Stimulated activated naive CD8-positive, alpha-beta T cell treated with anti-CD3 and anti-CD28 coated beads, Interleukin-15, Interleukin-2, amounts not matched to agents 100 U/mL and 50 U/mL, for 24 hours (primary cell): ENCODE measurements at places on chromosomes 16 and 17.

- DNase-seq = no peak
Measured at GRCh38 chr16:75727221-75727620, 931 bp upstream of the CPHXL start.

DNA sequence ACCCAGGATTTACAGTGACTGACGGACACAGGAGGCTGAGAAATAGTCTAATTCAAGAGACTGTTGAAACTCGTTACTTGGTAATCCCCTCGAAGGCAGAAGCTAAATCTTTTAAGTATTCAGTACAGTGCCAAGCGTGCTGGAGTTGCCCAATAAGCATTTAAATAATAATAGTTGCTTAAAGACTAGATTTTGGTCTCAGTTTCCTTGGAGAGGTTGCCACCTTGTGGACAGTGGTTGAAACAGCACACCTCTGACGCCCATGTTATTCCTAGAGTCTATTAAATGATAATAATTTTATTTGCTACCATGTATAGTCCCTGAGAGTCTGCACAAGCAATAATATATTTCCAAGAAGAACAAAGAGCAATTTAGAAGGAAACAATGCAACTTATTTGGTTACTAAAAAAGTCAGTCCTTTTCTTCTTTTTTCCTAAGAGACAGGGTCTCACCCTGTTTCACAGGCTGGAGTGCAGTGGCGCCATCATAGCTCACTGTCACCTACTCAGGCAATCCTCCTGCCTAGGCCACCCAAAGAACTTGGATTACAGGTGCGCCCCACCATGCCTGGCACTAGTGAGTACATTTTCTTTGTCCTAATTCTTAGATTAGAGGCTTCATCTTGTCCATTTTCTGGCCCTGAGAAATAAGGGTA, 138.0 kb upstream of the NUDT7 start:
- DNase-seq = peak; percentile 24

GRCh38 chr17:57622683-57623433, 122.2 kb downstream of the CCDC182 start:
- peak; percentile 42 for DNase-seq

DNA sequence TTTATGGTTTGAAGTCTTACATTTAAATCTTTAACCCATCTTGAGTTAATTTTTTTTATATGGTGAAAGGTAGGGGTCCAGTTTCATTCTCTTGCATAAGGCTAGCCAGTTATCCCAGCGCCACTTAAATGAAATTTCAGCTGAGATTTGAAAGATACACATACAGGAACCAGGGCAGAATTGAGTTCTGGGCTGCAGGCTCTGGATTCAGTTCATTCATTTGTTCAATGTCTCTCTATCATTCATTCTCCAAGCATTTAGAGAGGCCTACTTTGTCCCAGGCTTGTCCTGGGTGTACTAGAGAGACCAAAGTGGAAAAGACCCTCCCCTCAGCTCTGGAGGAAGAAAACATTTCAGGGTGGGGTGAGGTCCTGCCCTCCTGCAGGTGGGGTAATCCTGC, 577 bp upstream of the TRIM72 start:
- no peak for DNase-seq

- DNase-seq = no peak
Measured at GRCh38 chr17:82103553-82104451, 5.8 kb upstream of the FASN start.

- DNase-seq = no peak
Measured at GRCh38 chr16:58128711-58129096, 477 bp downstream of the CFAP20 start.

GRCh38 chr17:13776027-13776551, 174.4 kb upstream of the HS3ST3A1 start:
- DNase-seq = no peak

GRCh38 chr16:16033208-16033717, 83.8 kb downstream of the ABCC1 start:
- DNase-seq = no peak

GRCh38 chr17:82872591-82873520, 33.0 kb upstream of the ZNF750 start:
- no peak for DNase-seq

DNA sequence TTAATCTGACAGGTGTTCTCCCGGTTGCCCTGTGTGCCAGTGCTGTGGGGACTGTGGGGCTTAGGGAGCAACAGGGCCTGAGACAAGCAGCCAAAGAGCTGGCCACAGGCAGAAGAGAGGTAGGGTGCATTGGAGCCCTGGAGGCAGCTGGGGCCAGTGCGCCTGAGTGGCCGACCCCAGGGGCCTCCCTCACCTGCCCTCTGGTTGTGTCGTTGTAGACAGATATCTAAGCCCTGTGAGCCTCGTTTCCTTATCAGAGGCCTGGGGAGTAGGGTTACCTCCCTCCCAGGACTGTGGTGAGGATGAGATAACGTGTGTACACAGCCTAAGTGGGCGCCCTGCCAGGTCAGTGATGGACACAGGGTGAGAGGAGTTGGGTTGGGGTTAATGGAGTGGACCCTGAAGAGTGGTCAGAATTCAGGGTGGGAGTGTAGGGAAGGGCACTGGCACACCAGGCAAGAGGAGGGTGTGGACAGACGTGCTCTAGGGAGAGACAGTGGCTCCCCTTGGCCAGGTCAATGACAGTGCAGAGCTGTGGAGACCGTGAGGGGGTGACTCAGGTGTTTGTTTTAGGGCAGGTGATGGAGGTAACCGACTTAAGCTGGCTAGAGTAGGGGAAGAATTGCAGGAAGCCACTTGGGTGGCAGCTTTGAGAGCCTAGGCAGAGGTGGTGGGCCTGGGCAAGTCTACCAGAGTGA, 3.4 kb downstream of the NARF start:
- no peak for DNase-seq

DNA sequence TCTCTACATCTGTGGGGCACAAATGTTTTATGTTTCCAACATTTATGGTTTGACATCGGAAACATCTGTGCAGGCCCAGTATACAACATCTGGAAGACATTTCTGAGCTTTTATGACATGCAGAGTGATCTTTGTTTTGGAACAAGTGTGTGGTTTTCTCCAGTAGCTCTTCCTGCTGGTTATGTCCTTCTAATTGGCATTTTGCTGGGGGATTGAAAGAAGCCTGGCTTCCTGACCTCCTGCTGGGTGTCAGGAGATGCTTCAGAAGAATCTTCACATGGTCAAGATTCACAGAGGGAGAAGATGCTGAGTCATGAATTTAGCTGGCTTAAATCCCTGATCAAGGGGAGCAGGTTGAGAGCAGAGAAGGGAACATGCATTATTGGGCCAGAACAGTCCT, 279.5 kb upstream of the MYOCD start:
- no peak for DNase-seq

- DNase-seq = no peak
Measured at GRCh38 chr17:64345689-64346376, 44.8 kb downstream of the PECAM1 start.

GRCh38 chr16:55655381-55655896, 349 bp upstream of the SLC6A2 start:
- no peak for DNase-seq

DNA sequence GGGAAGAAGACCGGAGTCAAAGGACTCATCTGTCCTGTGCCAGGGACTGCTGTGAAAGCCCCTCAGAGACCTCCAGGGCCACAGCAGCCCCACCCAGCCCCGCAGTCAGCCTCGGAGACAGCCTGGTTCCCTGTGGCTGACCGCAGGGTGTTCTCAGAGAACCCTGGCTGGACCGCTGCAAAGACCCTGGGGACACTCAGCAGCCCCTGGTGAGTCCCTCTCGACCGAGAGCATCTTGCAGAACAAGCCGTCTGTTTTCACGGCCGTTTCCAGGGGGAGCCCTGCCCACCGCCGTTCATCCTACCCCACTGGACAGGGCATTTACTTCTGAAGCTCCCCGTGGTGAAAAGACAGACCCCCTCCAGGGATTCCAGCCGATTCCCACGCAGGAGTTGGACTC, 10.3 kb downstream of the UBALD1 start:
- no peak for DNase-seq

DNA sequence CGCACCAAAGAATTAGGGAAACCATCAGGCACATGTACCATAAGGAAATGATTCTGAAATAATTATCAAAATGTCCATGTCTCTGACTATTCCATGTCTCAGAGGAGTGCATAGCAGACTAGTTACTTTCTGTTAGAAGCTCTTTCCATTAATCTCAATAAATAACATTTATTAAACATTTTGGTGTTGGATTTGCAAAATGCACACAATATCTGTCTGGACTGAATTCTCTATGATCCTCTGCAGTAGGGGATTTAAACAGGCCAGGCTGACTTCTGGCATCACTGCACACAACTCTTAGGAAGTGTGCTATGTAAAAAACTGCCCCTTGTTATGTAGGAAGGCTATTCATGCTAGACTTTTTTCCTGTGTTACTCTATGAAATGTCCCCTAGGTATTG, 283.3 kb upstream of the CDH5 start:
- DNase-seq = no peak

GRCh38 chr16:10685709-10686108, 9.0 kb downstream of the TEKT5 start:
- no peak for DNase-seq

- DNase-seq = no peak
Measured at GRCh38 chr16:26649381-26650045, 417.2 kb upstream of the C16orf82 start.

DNA sequence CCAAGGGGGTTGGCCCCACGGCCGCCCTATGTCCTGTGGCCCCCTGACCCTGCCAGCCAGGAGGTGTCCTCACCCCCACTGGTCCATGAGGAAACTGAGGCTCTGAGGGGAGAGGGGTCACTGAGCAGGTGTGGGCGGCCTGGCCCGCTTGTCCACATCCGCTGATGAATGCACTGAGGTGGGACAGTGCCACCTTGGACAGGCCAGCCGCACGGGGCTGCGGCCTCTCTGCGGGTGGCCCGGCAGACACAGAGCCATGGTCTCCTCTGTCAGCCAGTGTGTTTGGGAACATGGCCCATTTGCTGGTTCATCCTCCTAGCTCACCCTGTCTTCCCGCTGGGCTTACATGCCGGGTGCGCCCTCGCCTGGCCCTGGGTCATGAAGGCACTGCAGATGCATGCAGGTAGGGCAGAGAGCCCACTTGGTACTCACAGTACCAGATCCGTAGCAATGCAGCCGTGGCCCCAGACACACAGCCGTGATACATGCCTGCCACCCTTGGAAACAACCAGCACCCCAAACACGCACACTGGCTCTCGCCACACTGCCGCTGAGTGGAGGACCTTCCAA, 93.9 kb downstream of the ENGASE start:
- no peak for DNase-seq

DNA sequence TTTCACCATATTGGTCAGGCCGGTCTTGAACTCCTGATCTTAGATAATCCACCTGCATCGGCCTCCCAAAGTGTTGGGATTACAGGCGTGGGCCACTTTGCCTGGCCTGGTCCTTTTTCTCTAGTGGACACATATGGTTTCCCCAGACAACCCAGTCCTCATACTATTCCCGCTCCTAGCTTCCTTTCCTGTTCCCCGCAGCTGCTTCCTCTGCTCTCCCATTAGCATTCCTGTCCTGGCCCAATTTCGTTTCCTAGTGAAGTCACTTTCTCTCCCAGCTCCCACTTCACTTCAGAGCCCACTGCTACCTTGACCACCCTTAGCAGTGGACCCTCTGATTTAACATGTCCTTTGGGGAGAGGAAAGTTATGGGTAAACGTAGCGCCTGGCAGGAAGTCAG, 11.3 kb downstream of the KATNIP start:
- no peak for DNase-seq

- DNase-seq = peak; percentile 17
Measured at GRCh38 chr16:71311553-71312158, 22.5 kb upstream of the CMTR2 start.

- DNase-seq = no peak
Measured at GRCh38 chr17:6304894-6305612, 129.9 kb downstream of the AIPL1 start.

- DNase-seq = no peak
Measured at GRCh38 chr17:77503916-77504651, 363.3 kb downstream of the SEC14L1 start.

DNA sequence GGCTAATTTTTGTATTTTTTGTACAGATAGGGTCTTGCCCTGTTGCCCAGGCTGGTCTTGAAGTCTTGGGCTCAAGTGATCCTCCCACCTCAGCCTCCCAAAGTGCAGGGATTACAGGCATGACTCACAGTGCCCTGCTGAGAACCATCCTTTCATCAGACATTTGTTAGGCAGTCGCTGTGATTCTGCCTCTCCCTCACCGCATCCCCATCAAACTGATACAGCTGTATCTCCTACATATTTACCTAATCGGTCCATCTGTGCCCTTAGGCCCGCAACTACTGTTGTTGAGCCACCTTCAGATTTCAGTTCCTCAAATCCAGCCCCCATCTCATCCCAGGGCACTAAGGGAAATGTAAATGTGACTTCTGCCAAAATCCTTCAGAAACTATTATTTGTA, 2.0 kb upstream of the SLC43A2 start:
- no peak for DNase-seq
